ENCODE measurements at places on chromosomes 16 and 17.

DNA sequence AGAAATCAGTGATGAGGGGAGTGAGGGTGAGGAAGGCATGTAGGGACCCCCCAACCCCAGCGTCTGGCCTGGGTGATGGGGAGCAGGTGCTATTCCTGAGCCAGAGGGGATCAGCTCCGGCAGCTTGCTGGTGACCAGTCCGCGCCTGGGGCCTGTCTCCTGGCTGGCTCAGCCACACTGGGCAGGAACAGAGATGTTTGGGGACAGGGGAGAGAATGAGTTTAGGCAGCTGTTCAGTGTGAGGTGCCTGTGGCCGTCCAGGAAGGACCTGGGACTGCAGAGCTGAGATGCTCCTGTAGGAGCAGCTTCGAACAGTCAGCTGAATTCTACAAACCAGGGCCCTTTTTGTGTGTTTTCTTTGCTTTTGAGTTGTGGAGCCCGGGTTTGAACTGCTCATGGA lies 23.2 kb upstream of the SPNS2 start:
- DNase-seq: no peak

DNA sequence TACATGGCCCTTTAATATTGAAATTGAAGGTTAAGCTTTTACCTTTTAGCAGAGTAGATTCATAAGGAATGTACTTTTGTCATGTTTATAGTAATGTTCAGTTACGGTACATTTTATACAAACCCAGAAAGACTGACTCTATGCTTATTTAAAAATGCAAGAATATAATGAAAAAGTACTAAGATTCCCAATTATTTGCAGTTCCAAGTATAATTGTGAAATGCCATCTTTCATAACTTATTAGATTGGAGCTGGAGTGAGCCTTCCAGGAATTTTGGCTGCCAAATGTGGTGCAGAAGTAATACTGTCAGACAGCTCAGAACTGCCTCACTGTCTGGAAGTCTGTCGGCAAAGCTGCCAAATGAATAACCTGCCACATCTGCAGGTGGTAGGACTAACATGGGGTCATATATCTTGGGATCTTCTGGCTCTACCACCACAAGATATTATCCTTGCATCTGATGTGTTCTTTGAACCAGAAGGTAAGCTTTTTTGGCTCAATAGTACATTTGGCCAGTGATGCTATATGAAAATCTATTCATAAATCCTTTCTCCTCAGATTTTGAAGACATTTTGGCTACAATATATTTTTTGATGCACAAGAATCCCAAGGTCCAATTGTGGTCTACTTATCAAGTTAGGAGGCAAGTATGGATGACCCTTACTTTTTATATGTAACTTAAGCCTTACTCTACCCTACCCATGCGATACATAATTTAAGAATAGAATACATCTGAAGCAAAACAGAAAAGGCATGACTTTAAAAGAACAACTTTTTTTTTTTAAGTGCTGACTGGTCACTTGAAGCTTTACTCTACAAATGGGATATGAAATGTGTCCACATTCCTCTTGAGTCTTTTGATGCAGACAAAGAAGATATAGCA lies 4.2 kb downstream of the SRSF2 start:
- no peak for DNase-seq

DNA sequence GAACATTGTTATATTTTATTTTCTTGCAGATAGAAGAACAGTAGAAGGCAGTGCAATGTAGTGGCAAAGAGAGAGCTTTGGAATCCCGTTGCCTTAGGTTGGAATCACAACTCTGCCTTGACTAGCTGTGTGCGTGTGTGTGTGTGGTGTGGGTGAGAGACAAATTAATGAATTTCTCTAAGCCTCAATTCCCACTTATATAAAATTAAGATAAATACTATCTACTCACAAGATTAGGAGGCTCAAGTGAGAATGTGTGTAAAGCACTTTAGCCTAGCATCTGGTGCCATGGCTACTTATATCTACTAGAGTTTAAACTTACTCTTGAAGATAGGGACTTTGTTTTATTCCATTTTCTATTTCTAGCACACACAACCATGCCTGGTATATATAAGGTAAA lies 12.8 kb downstream of the CPD start:
- no peak for DNase-seq

DNA sequence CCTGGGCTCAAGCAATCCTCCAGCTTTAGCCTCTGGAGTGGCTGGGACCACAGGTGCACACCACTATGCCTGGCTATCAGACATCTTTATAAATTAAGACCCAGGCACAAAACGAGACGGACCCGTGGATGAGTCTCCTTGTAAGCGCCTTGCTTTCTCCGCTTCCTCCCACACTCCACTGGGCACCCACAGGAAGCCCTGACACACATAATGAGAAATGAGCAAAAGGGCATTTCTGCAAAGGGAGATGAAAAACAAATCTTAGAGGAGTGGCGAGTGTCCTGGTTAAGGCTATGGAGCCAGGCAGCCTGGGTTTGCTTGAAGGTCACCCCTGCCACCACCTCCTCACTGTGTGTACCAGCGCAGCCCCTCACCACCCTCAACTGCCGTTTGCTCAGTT lies 56.3 kb downstream of the XYLT1 start:
- no peak for DNase-seq

DNA sequence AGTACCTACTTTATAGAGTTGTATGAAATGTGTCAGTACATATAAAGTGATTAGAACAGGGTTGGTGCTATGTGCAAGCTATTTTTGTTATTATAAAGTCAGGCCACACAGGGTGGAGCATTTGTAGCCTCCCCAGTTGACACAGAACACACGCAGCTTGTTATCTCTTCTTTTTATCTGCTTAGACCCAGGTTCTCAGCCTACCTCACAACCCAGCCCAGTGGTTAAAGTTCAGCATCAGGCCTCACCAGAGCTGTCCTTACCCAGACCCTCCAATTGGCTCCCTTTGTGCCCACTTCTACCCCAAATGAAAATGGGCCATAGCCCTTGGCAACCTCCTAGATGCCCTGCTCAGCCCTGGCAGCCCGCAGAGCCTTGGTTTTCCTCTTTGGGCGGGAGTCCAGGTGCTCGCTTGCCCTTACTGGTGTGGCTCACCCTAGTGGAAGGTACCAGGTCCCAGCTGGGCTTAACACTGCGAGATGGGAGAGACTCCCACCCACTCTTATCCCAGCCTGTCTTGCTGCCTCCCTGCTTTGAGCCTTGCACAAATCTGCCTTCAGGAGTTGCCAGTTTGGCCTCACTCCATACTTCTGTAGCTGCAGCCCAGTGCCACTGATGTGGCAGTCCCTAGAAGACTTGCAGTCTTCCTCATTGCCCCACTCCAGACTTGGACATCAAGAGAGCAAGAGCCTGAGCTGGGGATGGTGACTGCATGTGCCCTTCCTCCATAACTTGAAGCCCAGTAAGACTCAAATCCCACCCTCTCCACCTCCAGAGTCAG lies 1.1 kb upstream of the PIGS start:
- no peak for DNase-seq

GRCh38 chr17:61159221-61159814 lies 240.3 kb upstream of the TBX2 start:
- DNase-seq: no peak

DNA sequence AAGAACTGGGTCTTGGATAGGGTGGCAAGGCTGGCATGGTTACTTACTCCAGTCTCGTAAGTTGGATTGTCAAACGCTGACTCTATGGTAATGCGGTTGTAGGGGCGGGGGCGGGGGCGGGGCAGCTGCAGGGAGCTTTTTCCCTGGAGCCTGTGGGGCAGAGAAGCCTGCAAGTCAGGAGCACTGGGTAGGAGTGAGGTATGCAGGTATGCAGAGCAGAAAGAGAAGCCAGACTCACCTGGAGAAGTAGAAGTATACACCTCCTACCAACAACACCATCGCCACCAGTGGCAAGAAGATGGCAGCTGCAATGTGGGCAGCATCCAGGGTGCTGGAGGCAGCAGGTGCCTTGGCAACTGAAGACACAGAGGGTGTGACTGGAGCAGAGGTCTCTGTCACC lies 4.8 kb upstream of the PHF12 start:
- DNase-seq: no peak

DNA sequence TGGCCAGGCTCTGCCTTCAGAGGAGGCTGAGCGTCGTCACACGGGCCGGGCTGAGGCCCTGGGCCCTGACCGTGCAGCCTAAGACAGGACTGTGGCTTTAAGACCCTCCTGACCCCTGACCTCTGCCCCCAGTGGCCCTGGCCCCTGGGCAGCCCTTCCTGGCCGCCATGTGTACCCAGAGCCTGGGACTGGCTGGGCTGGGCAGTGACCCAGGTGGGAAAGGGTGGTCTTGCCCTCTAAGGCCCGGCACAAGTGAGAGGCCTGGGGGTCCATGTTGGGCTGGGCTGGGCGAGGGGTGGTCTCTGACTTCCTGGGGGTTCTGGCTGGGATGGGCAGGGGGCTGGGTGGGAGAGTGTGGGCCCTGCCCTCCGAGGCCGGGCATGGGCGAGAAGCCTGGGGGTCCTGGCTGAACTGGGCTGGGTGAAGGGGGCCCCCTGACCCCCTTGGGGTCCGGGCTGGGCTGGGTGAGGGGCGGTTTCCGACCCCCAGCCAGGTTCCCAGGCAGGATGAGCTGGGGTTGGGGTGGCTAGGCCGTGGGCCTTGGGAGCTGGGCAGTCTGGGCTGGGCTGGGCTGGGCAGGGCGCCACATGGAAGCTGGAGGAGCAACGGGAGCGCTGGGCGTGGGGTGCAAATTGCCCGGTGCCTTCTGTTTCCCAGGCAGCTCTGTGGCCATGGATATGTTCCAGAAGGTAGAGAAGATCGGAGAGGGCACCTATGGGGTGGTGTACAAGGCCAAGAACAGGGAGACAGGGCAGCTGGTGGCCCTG lies at the start of gene CDK3:
TSS of gene CDK3 (plus strand) at position 101 of the 767 bp plus-strand sequence. CDS start at position 672, 571 bp downstream.
- no peak for DNase-seq

- no peak for DNase-seq
Observed at GRCh38 chr17:34178092-34178491, 77.0 kb upstream of the CCL2 start.

DNA sequence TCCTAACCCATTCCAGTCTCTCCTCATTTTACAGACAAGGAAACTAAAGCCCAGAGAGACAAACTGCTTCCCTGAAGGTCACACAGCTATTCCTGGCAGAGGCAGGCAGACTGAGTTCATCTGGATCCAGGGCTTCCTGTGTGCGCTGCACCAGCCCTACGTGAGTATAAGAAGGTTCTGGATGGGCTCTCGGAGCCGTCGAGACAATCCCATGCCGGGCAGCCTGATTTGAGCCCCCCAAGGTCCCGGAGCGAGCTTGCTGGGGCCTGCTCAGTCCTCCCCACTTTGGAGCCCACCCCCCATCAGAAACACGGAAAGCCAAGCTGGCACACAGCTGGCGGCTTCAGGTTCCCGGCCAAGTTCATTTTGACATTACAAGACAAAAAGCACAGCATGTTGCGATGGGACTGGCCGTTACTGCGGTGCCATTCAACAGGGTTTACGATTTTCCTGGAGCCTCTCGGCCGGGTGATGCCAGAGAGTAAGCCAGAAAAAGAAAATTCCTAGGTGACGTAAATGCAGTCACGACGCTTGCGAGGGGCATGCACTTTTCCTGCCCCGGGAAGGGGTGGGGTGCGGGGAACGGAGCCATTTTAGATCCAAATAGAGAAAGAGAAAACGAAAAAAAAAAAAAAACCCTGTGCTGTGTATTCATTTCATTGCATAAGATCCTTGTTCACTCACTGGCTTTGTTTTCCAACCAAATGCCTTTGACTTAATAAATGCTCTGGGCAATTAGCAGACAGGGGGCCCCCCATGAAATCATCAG lies 167.1 kb upstream of the FOXF1 start:
- DNase-seq: no peak

DNA sequence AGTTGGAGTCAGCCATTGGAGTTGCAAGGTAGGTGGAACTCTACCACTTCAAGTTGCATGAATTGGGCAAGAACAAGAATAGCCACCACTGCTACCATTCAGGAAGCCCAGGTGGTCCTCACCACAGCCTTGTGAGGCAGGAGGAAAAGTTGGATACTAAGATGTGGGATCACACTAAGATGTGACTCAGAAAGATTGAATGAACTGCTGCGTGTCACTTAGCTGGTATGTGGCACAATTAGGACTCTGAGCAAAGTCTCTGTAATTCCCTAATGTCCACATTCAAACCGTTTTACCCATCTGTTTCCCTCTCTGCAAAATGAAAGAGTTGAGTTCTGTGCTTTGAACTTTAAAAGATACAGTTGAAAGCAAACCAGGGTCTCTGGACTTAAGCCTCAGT lies 44.7 kb upstream of the HS3ST3A1 start:
- no peak for DNase-seq

- no peak for DNase-seq
Observed at GRCh38 chr17:14777291-14777690, 476.4 kb downstream of the HS3ST3B1 start.

DNA sequence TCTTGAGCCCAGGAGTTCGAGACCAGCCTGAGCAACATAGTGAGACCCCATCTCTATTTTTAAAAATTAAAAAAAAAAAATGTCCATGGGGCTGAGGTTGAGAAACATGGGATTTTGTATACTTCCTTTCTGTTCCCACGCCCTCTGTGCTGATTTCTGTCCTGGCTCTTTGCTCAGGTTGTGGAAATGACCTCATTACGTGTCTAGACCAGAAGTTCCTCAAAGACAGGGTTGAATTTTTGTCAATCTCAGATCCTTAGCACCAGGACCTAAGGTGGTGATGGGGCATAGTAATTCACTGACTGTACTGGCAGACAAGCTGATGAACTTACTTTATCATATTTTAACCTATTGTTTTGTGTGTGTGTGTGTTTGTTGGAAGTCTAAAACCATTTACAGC lies 11.2 kb upstream of the HNF1B start:
- no peak for DNase-seq

DNA sequence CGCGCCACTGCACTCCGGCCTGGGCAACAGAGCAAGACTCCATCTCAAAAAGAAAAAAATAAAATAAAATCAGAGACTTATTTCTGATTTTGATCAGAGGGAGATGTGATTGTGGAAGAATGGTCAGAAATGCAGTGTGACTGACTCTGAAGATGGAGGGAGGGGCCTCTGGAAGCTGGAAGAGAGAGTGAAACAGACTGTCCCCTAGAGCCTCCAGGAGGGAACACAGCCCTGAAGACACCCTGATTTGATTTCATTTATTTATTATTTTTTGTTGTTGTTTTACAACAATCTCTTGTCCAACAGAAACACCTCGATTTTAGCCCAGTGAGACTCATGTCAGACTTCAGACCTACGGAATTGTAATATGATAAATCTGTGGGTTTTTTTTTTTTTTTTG lies 26.1 kb downstream of the BCL7C start:
- no peak for DNase-seq

DNA sequence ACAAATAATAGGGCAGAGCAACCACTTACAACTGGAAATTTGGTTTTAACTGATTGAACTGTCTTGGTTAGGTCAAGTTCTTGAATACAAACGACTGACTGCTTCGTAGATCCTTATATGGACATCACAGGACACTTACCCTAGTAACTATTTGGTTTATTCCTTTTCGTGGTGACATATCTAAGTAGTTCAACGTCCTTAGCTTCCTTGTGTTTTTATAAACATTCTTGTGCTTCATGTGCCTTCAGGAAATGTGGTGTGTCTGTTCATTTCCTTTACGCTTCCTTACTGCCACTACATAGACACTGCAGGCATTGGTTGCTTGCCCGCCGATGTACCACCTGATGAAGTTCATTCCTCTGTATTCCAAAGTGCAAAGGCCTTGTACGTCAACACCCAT lies 59.3 kb downstream of the USP10 start:
- DNase-seq: no peak

GRCh38 chr17:70699408-70699807 lies 530.1 kb downstream of the KCNJ2 start:
- DNase-seq: no peak

GRCh38 chr16:69057400-69058378 lies 47.8 kb upstream of the HAS3 start:
- no peak for DNase-seq

- DNase-seq: no peak
Observed at GRCh38 chr17:76166168-76166567, 25.1 kb upstream of the FOXJ1 start.

GRCh38 chr17:18117533-18117932 lies 9.0 kb downstream of the MYO15A start:
- DNase-seq: no peak
